Activated CD4-positive, alpha-beta T cell treated with anti-CD3 and anti-CD28 coated beads, Interleukin-2, amount 50 U/mL, for 1 hour (primary cell): ENCODE measurements at places on chromosomes 7 and 10.

DNA sequence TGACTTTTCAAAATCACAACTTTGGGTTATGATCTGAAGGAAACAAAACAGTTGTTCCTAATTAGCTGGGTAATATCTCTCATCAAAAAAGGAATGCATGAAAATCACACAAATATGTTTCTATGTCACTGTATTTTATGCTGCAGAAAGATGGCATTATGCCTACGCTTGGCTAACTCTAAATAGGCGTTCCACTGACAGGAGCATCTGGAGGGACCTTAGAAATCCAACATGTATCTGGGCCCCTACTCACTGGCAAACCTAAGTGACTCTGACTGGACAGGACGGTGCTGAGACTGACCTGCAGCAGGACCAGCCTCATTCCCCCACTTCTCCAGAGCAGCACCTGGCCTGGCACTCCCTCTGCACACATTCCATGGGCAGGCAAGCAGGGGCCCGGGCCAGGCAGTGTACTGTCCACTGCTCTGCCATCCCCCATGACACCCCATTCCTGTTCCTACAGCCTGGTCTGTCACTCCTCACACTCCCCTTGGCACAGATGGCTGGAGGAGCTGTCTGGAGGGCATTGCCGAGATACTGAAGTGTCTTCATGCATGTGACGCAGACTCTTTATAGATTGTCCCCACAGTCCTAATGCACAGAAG, 2.6 kb upstream of the MYL7 start:
- no peak for DNase-seq

- no peak for DNase-seq
These were observed 23.7 kb upstream of the C10orf105 start for GRCh38 chr10:71743089-71743838.

GRCh38 chr10:71776481-71776925, 3.2 kb upstream of the VSIR start:
- DNase-seq, result no peak

DNA sequence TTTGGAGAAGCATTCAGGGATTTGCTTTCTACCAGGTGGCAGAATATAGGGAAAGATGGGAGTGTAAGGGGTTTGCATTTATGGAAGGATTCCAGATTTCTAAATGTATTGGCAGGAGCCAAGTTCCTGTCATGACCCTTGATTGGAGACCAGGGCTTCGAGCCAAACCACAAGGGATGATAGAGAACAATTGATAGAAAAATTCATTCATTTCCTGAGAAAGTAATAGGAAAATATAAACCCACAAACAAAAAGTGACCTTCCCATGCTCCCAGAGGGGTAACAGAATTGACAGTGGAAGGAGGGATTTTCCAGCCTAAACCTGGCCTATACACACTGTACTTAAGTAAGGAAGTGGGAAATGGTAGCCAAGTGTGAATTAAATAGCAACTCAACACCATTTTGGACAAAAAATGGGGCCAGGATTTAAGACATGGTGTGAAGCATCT, 22.4 kb upstream of the IFIT2 start:
- no peak for DNase-seq

DNA sequence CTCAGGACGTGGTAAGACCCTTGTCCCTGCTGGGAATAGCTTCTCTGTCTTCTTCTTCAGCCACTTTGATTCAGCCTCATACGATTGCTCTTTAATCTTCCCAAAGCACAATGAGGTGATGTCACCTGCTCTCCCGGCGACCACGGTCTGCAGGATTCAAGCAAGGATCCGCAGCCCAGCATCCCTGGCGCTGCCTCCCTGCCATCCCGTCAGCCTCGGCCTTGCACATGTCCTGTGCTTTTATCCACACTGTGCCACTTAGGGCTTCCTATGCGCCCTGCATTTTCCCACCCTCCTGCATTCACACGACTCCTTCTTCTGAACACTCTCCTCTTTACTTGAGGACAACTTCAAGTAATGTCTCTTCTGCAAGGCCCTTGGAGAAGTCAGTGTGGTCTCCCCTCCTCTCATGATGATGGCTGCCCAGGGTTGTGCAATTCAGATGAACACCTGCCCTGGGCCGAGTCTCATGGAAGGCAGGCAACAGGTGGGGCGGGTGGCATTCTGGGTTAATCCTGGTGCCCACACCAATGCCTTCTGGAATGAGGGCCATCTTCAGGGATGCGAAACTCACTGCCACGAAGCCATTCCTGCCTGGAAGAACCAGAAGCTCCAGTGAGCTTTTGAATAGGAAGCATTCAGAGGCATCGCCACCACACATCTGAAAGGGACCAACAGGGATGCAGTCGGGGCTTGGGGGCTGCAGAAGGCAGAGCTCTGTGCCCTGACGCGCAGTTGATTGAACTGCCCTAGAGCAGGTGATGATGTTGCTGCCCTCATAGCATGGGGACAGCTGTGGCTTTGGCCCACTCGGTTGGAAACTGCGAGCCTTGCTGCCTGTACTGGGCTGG, 287.5 kb downstream of the GLRX3 start:
- no peak for DNase-seq

GRCh38 chr10:38038932-38039245, 28.4 kb downstream of the ZNF33A start:
- DNase-seq, result no peak

- no peak for DNase-seq
These were observed 11.8 kb downstream of the CEP41 start for GRCh38 chr7:130429019-130429418.

- no peak for DNase-seq
These were observed 784 bp upstream of the SERPINE1 start for GRCh38 chr7:101125989-101126650.

GRCh38 chr7:37467002-37467401, 18.3 kb upstream of the ELMO1 start:
- no peak for DNase-seq

DNA sequence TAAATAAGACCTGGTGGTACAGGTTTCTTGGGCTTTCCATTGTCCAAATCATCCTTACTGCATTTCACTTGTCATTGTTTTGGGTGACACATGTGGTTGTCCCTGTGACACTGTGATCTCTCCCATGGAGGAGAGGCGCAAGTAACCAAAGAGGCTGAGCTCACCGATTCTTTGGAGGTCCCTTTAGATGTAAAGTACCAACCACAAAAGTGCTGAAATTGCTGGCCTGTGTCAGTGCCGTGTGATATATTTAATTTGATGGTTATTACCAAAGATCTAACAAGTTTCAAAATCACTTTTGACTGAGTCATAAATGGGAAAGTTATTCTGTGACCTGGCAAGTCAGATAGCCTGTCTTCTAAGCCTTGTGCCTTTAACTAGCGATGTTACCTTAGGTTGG, 19.4 kb downstream of the MCM10 start:
- no peak for DNase-seq

GRCh38 chr10:19815731-19816410, 361 bp upstream of the PLXDC2 start:
- no peak for DNase-seq

DNA sequence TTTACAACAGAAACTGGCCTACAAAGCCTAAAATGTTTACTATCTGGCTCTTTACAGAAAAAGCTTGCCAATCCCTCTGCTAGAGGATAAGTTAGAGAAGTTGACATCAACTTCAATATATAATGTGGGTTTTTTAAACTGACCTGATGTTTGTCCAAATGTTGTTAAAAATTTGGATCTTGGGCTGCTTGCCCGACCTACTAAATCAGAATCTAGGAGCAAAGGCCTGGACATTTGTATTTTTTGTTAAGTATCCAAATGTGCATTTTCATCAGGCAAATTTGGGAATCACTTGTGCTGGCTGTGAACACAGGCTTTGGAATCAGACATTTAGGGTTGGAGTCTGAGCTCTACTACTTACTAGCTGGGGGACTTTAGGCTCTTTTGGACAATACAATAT, 252.7 kb upstream of the CSTF2T start:
- no peak for DNase-seq

GRCh38 chr10:4780782-4781181, 45.2 kb upstream of the AKR1E2 start:
- DNase-seq, result no peak

DNA sequence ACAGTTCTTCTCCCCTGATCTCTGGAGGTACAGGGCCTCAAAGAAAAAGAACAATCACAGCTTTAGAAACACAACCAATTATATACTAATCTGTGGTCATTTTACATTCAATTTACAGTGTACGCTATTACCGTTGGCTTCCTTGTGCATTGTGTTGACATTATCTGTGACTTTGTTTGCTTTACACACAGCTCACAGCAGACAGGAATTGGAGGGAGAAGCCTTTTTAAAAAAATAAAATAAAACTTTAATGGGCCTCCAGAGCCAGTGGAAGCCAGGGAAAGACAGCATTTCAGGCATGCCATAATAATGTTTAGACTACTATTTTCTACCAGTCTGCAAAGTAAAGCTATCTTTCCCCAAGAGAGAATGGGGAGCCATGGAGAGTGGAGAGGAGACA, 179.0 kb upstream of the ADO start:
- DNase-seq, result no peak

- no peak for DNase-seq
These were observed 771 bp downstream of the PHYHIPL start for GRCh38 chr10:59177031-59177797.

- DNase-seq, result no peak
These were observed 104.9 kb downstream of the SEC23IP start for GRCh38 chr10:119997429-119997828.

- DNase-seq, result no peak
These were observed 494 bp upstream of the RHBDD2 start for GRCh38 chr7:75878312-75878768.

DNA sequence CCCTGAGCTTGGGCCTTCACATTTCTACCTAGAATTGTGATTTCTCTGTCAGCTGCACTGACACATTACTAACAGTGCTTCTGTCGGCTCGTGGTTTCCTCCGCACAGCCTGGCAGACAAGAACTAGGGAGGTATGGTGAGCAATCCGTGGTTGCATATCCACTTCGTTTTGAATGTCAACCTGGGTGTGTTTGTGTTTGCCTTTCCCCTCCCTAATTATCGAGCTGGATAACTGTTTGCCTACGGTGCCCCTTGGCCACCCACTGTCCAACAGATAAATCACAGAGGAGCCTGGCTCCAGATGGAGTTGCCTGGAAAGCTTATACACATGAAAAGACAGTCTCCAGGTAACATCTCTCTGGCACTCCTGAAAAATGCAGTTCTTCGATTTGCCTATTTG, 228.8 kb downstream of the TRIL start:
- no peak for DNase-seq

DNA sequence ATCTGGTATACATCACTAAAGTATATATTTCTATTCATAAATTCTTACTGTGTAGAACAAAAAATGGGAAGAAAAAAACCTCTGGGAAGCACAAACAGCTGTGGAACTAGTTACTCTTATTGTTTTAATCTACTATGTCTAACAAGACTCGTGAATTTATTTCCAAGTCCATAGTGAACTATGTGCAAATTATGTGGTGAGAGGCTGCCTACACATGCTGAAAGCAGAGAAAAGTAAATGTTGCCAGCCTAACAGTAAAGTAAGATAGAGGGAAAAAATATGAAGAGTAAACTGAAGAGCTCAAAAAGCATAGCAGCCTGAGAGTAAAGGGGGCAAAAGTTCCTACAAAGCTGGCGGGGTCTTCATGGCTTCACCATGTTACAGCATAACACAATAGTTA, 3.0 kb downstream of the GDI2 start:
- no peak for DNase-seq

GRCh38 chr10:120600871-120601649, 144.0 kb downstream of the PLPP4 start:
- DNase-seq, result no peak

DNA sequence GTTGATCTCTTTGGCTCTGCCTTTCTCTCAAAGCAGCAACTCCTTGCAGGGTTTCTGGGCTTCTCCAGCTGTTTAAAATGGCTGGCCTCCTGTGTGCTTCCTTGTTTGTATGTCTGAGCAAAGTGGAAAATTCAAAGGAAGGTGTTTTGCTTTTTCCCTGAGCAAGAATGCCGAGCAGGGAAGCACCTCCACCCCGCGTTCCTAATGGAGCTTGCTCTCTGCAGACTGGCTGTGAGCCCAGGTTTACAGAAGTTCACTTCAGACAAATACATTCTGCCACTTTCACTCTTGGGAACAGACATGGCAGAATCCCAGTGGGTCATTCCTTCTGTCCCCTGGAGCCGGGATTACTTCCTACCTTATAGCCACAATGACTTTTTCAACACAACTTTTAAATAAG, 181.8 kb upstream of the AGK start:
- DNase-seq, result no peak

- DNase-seq, result no peak
These were observed 6.0 kb downstream of the LRRC17 start for GRCh38 chr7:102918845-102919244.

DNA sequence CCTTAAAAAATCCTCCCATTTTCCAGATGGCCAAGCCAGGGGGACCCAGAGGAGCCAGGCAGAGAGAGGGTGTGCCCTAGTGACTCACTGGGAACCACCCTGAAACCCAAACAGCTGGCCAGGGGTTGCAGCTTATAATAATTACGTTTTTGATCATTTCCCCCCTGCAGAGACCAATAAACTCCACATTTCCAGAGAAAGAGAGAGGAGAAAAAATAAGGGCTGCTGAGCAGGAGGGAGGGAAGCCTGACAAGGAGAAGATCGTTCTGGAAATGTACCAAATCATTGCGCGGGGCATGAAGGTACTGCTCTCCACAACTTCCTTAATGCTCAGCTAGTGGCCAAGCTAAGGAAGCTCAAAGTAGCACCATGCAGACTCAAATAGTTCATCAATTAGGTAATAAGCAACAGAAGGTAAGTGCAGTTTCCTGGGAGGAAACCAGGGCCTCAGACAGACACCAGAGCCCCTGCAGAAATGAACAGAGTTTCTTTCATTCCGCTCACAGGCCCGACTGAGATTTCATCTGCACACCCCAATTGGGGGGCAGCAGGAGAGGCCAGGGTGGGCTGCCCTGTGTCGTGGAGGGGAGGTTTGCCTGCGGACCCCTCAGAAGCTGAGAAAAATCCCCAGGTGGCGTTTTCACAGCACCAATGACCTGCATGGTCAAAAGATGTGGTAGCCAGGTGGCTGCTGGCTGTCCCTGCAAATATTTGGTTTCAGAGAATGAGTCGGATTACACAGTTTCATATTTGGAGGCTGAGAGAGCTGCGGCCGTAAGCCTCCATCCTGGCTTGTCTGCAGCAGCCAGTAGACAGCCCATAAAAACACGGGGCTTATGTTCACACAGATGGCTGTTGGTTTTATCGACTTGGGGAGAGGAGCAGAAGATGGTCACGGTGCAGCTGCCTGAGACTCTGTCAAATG, 153.2 kb upstream of the LYZL2 start:
- no peak for DNase-seq

DNA sequence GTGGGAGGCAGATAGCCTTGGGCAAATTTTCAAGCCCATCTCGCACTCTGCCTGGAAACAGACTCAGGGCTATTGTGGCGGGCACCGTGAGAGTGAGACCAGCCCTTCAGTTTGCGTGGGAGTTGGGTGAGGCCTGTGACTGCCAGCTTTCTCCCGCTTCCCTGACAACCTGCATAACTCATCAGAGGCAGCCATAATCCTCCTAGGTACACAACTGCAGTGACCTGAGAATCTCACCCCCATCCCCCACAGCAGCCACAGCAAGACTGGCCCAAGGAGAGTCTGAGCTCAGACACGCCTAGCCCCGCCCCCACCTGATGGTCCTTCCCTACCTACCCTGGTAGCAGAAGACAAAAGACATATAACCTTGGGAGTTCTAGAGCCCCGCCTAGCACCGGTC, 275.4 kb downstream of the GRID1 start:
- DNase-seq, result no peak
